Aorta (tissue), 5 donors: ENCODE measurements at places on chromosomes 7 and 10. TPM values are rescaled to one million over a fixed set of nuclear protein-coding genes. Genes with fewer than 3 reads are reported as not detected.

Gene OR2A5
- not detected for total RNA-seq

- DNase-seq = peak; percentile 84
Observed at GRCh38 chr10:110207011-110207804, at the start of gene MXI1. TSS of gene MXI1 (plus strand) at chr10:110207605. CDS start at chr10:110207809, 204 bp downstream.

Gene AKAP9
- total RNA-seq = 81.2 TPM

DNA sequence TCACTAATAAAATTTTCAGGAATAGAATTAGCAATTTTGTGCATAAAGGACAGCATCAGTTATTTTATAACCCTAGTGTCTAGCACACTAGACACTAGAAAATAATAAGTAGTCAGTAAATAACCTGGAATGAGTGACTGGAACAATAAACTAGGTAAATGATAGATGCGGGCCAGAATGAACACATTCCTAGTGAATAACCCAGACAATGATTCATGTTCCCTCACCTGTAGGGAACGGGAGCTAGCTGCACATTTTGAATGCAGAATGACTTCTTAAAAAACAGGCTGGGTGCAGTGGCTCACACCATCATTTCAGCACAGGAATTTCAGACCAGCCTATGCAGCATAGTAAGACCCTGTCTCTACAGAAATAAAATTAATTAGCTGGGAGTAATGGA lies 3.2 kb upstream of the ATOH7 start:
- no peak for DNase-seq

DNA sequence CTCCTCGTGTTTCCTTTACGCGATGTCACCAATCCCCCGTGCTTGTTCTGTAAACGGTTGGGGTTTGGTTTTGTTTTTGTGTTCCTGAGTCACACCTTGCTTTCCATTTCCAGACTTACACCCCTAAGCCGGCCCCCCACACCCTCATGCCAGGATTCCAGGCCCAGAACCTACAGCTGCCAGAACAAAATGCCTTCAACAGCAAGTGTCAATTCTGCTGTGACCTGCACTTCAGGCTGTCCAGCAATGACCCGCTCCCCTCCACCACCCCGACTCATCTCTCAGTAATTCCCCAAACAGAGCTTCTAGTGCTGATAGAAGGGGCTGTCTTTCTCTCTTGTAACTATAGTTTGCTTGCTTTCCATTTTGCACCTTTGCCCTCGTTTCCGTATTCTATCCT lies 722.1 kb upstream of the CELF2 start:
- no peak for DNase-seq

GRCh38 chr7:95957510-95957909 lies 185.2 kb downstream of the DYNC1I1 start:
- no peak for DNase-seq
